ENCODE measurements at places on chromosomes 1 and 21.

DNA sequence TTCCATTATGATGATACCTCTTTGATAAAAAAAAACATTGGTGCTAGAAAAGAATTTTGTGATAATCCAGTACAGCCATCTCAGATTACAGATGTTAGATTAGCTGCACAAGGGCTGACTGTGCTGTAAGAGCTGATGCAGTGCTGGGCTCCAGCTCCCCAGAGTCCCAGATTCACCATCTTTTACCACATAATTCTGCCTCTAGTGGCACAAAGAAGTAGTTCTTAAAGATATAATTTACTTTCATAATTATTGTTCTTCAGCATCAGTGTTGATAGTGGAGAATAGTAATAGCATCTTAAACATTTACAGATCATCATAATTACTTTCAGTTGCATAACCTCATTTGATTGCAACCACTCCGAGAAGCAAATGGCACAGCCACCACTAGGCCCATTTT, 262.1 kb downstream of the BRINP2 start:
- no peak for DNase-seq

- no peak for DNase-seq
Measured at GRCh38 chr1:8407652-8408051, 89.7 kb downstream of the SLC45A1 start.

- no peak for DNase-seq
Measured at GRCh38 chr1:170164103-170164763, 18.5 kb downstream of the NTMT2 start.

DNA sequence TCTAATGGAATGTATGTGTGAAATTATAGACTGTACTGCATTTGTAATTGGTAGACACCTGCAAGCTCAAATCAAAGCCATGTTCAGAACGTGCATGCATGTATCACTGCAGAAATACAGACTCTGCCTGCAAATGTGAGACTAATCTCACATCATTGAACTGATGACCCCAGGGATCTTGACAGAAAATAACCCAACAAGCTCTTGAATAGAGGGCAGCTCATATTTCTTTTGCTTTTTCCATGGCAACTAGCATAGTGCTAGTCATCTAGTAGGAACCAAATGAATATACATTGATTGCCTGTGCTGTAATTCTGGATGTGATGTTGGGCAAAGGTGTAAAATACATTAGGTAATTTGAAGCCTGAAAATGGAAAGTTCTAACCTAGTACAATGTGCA, 62.4 kb downstream of the PTPRC start:
- no peak for DNase-seq

DNA sequence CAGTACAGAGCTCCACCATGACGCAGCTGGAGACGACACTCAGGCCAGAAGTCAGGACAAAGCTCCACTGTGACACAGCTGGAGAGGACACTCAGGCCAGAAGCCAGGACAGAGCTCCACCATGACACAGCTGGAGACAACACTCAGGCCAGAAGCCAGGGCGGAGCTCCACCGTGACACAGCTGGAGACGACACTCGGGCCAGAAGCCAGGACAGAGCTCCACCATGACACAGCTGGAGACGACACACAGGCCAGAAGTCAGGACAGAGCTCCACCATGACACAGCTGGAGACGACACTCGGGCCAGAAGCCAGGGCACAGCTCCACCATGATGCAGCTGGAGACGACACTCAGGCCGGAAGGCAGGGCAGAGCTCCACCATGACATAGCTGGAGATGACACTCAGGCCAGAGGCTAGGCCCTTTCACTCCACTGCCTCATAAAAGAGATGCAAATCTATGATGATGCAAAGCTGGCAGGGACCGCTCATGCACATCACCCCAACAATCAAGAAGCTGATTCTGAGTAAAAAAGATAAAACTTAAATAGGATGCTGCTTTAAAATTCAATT, 13.6 kb upstream of the OR2B11 start:
- no peak for DNase-seq

DNA sequence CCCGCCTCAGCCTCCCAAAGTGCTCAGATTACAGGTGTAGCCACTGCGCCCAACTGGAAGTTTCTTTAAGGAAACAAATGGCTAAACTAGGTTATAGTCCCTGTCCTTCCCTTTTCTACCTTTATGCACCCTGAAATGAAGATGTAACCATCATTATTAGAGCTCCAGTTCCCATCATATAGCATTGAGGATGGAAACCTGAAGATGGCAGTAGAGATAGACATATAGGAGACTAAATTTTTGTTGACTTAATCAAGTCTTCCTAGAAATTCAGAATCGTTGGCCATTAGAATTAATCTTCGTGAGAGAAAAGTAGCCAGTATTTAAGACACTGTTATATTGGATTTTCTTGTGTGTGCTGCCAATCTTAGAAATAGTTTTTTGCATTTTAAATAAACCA, 1016.3 kb upstream of the NCAM2 start:
- DNase-seq: peak; percentile 1

GRCh38 chr21:36640721-36641244, 58.1 kb upstream of the SIM2 start:
- no peak for DNase-seq

DNA sequence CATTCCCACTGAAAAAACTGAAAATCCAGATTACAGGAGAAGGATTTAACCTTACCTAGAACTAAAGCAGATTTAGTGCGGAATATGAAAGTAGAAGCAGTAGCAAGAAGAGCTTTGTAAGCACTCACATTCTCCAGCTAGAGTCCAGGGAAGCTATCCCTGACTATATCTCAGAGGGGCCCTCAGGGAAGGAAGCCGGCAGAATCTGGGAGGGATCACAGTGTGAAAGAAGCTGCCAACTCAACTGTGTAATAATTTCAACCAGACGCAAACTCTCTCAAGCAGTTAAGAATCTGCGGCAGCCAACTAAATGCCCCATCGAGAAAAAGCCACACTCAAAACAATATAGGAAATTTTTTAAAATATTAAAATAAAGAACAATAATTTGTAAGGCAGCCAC, 163.8 kb downstream of the EIF4G3 start:
- DNase-seq: no peak

DNA sequence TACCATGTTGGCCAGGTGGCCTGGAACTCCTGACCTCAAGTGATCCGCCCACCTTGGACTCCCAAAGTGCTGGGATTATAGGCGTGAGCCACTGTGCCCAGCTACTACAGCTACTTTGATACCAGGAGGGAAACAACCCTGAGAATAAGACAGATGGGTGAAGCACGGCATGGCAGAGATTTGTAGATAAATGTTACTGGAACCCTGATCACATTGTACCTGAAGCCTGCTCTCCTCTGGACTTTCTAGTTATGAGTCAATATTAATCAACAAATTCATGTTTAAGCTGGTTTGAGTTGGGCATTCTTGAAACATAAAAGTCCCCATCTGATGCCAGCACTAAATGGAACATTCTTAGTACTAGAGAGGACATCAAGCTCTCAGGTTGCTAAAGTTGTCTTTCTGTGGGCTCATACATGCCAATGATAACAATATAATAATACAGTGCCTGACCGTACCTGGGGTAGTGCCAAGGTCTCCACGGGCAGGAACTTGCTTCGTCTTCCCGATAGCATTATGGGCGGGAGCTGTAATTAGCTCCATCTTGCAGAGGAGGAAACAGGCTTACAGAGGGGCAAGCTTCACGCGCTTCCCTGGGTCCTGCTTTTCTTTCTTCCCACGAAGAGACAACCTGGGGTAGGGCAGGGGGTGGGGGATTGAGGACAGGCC, 30.7 kb upstream of the SLC19A1 start:
- no peak for DNase-seq

DNA sequence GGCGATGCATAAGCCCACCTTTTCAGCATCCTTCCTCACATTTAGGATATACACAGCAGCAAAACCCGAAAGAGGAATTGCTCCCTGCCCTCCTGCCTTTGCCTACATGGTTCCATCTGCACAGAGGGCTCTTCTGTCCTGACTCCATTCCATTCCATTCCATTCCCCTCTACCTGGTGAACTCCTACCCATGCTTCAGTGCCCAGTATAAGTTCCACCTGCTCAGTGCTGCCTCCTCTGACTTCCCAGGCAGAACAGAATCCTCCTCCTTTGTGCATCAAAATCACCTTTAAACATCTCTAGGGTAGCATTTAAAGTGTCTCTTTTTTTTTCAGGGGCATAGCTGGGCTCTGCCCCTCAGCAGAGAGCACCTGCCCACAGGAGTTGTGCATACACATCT, 112.9 kb downstream of the PCNX2 start:
- no peak for DNase-seq

GRCh38 chr1:151968791-151969399, 24.8 kb downstream of the S100A10 start:
- no peak for DNase-seq

DNA sequence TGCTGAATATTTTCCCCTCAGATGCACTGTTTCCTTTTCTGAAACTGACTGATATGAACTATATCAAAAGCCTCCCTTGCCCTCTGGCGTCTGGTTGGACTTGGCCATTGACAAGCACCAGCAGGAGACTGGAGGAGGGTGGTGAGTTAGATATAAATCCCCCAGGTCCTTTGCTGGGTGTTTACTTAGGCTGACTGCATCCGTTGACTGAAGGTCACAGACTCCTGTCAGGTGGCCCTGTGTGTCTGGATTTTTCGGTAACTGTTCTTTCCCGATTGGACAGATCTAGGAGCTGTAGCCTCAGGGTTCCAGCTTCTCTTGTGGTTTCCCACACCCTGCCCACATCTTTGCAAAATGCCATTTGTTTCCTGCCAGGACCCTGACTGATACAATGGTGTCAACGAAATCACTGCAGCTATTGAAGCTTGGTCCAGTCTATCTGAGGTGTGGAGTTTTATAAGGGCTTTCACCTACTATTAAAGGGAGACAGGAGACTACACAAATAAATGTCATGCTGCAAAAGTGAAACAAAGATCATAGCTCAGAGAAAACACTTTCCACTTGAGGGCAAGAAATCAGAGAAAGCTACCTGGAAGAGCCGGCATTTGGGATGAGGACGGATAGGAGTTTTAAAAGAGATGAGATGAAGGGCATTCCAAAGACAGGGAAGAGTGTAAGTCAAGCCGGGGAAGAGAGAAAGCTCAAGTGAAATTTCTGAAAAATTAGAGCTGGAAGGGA, 1.5 kb upstream of the MAGI3 start:
- DNase-seq: peak; percentile 26

DNA sequence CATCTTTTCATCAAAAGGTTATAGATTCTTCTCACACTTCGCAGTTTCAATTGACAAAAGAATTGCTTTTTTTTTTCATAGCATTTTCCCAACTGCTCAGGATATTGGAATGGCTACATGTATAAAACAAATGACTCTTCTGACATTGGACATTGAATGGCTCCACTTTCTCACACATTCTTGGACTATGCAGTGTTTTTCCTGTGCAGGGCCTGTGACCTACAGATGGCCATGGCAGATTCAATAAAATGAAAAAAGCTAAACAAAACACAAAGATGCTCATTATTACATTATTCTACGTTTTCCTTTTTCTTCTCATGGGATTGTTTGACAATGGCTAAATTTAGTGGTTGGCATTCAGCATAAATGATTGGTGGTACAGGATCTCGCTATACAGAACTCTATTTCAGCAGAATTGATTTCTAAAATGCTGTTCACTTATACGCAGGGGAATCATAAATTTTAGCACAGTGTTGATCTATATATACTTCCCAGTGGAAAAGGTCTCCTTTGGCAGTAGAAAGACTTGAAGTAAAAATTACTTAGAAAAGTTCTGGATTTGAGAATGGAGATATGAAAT, 115.6 kb upstream of the ADAMTS5 start:
- DNase-seq: no peak

DNA sequence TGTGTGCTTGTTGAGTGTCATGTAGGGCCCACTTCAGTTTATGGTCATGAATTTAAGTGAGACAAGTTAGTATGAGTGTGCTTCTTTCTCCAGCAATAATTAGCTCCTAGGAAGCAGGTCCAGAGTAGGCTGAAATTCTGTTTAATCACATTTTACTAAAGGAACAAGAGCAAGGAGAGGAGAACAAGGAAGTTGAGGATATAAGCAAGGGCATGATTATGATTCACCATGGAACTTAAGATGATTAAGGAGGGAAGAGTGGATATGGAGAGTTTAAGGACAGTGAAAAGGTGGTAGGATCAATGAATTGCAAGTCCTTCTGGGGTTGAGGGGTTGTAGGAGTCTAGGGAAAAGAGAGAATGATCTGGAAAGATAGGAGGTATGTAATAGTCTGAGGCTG, 3.1 kb upstream of the DIPK1A start:
- no peak for DNase-seq

GRCh38 chr21:26832546-26832945, 12.7 kb downstream of the ADAMTS1 start:
- DNase-seq: no peak

DNA sequence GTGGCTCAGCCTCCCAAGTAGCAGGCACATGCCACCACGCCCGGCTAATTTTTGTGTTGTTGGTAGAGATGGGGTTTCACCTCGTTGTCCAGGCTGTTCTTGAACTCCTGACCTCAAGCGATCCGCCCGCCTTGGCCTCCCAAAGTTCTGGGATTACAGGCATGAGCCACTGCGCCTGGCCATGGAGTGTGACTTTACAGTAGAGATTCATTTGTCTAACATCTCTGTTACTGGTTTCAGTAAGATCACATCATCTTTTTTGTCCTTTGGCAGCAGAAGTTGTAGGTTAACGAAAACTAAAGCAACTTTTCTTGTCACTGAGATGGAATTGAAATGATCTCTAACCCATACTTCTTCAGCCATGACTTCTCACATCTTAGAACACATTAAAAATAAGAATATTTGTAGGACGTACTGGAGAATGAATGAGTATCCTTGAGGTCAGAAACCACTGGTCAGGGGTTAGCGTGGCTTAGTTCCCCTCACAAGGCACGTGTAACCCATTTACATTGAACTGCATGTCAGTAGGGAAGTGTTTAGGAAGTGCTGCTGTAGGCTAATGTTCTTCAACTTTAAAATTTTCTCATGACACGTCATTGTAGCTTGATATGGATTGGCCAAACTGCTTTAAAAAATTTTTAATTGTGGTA, 75.9 kb downstream of the CAMTA1 start:
- no peak for DNase-seq

GRCh38 chr1:108583757-108584427, 24.0 kb downstream of the EEIG2 start:
- DNase-seq: no peak

DNA sequence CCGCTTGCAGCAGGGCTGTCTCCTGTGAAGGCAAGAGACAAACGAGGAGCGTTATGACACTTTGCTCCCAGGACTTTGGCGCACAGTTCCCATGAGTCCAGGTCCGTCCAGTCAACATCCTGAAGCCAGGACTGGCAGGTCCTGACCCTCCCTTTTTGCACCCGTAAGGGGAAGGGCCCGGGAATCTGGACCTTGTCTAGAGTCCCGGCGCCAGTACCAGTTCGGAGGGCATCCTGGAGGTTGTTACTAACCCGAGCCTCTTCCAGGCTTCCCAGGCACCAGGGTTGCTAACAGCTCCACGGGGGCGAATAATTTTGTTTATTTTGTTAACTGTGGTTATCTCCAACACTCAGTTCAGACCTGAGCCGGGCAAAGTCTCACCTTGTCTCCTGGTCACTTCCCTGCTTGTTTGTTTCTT, 682 bp upstream of the RWDD3 start:
- DNase-seq: no peak

DNA sequence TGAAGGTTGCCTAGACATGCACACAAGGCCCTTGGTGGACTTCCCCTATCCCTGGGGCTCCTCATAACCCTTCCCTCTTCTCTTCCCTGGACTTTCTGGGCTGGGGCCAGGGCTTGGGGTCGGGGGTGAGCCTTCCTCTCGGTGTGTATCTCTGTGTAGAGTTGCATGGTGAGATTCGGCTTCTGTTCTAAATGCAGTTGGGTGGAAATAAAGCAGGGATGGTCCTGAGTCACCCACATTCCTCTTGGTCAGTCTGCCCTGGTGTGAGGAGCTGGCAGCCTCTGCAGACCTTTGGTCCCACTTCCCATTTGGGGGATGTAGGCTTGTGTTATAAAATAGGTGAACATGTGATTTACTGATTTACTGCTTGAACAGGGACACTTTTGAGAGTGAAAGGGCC, 38.0 kb downstream of the ADARB1 start:
- DNase-seq: no peak
